ENCODE measurements at places on chromosomes 12 and 14.

- DNase-seq = no peak
Measured at GRCh38 chr12:46368138-46368537, 4.4 kb downstream of the SLC38A2 start.

- no peak for DNase-seq
Measured at GRCh38 chr12:53969588-53970259, 3.2 kb upstream of the HOXC11 start.

- no peak for DNase-seq
Measured at GRCh38 chr12:42187799-42188198, 43.1 kb upstream of the GXYLT1 start.

DNA sequence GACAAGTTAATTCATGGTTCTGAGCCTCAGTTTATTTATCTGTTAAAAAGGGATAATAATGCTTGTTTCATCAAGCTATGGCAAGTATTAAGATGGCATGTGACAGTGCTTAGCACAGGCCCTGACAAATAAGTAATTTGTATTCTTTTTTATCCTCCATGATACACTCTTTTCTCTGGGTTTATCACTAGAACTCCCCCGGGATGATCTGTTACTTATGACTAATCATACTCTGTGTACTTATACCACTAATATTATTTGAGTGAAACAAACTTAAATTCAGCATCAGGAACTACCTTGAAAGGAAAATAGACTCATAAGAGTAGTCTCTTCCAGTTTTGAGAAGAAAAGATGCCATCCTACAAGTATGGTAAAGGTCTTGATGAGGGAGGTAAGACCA lies 283.8 kb downstream of the PAWR start:
- no peak for DNase-seq

GRCh38 chr14:71730471-71730870 lies 201.8 kb upstream of the RGS6 start:
- DNase-seq = no peak

- no peak for DNase-seq
Measured at GRCh38 chr14:105216490-105217247, 31.7 kb upstream of the BTBD6 start.

- DNase-seq = no peak
Measured at GRCh38 chr12:108048686-108049085, 80.4 kb upstream of the WSCD2 start.

- DNase-seq = no peak
Measured at GRCh38 chr12:120680165-120680738, 6.7 kb upstream of the MLEC start.

DNA sequence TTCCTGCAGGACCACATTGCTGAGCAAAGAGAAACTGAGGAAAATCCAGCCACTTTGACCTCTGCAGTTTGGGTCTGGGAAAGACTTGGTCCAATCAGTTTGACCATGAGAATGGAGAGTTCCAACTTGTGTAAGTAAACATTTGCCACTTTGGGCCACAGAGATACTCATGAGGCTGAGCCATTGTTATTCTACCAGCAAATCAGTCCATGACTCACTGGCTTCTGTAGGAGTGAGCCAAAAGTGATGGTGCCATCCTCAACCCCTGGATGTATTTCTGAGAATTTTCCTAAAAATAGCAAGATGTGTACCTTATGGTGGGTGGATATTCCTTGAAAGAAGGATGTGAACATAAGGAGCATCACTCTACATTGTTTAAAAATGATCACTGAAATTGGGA lies 192.9 kb upstream of the OR4E1 start:
- no peak for DNase-seq

DNA sequence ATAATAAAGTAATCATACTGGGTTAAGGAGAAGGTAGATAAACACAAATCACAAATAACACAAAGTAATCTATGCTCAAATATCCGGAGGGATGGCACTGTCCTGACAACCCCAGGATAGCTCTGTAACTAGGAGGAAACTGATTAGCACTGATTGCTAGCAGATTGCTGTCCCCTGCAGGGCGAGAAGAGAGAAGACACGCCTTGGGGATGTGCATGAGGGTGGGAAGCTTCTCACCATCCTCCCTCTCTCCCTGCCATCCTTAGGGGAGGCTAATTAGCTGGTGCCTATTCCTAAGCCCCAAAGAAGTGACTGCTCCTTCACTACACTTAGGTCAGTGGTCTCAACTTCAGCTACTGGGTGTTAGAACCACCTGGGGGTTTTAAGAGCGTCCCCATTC lies 27.0 kb upstream of the TMEM260 start:
- DNase-seq = no peak

DNA sequence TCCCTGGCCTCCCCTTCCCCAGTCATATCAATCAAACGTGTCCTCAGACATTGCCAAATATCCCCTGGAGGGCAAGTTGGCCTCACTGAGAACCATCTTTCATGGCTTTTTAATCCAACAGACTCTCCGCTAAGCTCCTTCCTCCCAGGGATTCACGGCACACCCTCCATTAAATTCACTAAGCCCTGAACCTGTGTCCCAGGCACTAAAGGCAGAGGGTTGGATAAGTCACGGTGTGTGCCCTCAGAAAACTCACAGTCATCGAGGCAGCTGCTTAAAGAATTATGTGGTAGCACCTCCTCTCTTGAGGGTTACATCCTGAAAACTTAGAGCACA lies 167.1 kb downstream of the PIWIL1 start:
- no peak for DNase-seq

Measured in stimulated activated CD8-positive, alpha-beta memory T cell treated with anti-CD3 and anti-CD28 coated beads, Interleukin-2, amount 100 ng/mL, for 1 hour (primary cell).